ENCODE measurements at places on chromosomes 7 and 10.

DNA sequence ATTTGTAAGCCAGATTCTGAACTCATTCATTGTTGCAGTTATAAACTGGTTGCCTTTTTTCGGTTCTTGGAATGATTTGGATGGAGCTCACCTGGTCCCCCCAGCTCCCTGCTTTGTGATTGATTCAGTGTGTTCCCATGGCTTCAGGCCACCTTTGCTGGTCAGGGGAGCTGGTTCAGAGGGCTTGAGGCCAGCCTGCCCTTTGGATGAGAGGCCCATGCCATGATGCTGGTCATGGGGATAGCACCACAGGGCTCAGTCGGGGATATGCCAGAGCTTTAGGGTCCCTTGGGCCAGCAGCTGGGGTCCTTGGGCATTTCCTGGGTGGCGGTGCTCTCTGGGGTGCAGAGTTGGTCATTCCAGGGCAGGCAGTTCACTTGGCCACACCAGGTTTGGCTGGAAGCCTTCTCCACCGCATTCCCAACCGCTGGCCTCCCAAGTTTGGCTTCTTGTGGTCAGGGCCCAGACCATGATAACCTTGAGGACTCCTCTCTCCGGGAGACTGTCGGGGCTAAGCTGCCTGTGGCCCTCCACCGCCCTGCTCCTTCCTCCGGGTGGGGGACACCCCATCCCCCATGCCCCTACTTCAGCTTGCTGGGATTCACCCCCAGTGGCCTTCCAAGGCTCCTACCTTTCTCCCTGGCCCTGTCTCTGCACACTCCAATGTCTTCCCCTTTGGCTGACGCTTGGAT is 65.1 kb downstream of the MGMT start:
- DNase-seq: no peak

DNA sequence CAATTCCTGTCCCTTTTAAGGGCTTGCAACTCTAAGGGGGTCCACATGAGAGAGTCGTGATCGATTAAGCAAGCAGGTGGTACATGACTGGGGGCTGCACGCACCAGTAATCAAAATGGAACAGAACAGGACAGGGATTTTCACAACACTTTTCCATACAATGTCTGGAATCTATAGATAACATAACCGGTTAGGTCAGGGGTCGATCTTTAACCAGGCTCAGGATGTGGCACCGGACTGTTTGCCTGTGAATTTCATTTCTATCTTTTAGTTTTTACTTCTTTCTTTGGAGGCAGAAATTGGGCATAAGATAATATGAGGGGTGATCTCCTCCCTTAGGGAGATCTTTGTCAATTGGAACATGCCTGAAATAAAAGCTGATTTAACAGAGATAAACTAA is 370.1 kb downstream of the IPMK start:
- DNase-seq: no peak

DNA sequence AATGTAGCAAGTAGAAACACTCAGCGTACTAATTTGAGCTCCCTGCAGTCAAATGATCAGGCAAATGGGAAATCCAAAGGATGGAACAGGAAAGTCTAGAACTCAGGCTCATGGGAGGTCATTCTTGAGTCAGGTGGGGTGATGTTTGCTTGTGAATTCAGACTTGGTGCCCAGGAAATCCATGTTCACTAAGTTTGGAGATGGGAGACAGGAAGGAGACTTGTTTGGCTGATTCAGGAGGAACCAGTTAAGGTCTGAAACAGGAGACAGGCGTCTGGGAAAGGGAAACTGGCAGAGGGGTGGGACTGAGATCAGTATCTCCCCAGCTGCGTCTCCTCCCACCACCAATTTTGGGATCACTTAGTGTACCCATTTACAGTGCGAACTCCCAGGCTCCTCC is 38.4 kb upstream of the ZNF438 start:
- DNase-seq: no peak

GRCh38 chr10:15220445-15220844 is 52.0 kb upstream of the NMT2 start:
- DNase-seq: no peak

DNA sequence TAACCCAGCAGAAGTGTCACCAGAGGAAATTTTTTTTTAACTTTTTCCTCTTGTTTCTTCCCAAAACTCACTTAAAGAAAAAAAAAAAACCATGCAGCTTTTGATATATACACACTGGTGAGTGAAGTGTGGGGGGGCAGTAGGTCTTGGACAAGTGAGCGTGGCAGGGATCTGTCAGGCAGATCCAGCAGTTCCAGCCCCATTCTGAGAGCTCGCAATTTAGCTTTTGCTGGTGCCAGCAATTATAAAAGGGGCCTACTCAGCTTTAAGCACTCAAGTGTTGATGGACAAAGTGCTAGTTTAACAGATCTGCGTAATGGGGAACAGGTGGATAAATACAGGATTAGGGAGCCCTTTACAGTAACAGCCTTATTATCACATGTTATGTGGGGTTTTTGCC is 619.2 kb upstream of the GALNT17 start:
- DNase-seq: no peak

GRCh38 chr10:62308101-62308500 is 39.5 kb upstream of the RTKN2 start:
- DNase-seq: no peak

GRCh38 chr10:119537953-119538630 is 4.4 kb downstream of the RGS10 start:
- DNase-seq: no peak

DNA sequence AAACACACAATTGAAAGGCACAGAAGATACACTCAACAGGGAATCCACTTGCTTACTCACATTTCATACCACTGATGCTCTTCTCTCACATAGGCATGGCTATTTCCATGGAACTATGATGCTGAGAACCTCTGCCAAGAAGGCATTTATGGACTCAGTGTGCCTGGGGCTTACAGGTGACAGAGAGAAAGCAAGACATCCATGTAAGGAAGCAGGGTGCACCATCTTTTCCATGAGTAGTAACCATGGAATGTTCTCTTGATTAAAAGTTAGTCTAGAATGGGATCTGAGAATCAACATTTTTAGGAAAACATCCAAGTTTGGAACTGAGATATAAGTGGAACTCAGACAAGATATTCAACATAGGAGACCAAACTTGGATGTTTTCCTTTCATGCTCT is 52.5 kb upstream of the MACC1 start:
- DNase-seq: no peak

- no peak for DNase-seq
Measured at GRCh38 chr10:114767101-114767985, 54.2 kb upstream of the FHIP2A start.

DNA sequence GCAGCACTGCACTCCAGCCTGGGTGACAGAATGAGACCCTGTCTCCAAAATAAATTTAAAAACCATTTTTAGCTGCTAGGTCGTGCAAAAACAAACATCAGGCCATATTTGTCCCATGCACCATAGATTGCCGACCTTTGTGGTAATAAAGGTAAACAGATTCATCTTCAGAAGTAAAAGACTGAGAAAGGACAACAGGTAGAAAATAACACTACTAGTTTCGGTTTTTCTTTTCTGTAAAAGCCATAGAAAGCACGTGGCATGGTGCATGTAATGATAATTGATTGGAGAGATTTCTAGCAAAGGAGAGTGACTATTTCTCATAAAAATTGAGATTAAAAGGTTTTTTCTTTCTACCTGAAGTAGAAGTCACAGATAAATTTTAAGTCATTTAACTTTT is 93.9 kb downstream of the DNAH11 start:
- DNase-seq: no peak

GRCh38 chr7:90595801-90596670 is at the start of gene CDK14:
Gene CDK14, plus strand, starts transcription at chr7:90596321. Its CDS starts 307 bp downstream, at chr7:90596628.
- peak; percentile 12 for DNase-seq

DNA sequence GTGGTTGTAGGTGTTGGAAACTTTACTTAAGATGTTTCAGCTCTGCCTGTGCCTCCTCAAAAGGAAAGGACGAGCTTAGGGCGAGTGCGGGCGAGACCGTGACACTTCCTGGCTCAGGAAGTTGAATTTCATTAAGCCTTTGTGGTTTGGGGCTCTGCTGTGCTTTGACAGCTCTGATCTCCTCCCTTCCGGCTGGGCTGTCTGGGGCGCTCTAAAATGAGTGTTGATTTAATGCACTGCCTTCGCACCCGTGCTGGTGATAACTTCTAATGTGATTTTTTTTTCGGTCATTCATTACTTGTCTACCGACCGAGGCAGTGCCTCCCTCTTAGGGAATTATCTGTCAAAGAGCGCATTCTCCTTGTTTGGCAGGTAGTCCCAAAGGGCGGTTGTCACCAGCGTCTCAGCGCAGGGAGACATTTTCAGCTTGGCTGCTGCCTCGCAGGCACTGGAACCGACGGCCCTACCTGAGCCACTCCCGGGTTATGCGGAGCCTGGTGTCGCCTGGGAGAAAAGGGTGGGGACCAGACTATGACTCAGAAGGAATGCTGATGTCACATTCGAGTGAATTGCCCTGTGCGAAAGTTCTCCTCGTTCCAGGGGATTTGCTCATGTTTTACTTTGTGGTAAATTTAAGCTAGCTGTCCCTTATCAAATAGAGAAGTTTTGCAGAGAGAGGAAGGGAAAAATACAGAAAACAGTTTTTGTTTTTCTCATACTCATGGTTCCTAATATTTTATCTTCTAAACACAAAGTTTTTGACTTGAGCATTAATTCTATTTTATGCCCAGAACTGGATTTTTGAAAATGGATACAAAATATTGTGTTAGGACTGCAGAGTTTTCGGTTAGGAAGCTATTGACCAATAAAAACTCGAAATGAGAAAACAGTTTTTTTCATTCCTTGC is 920 bp downstream of the TES start:
- no peak for DNase-seq

GRCh38 chr10:12969951-12970350 is 31.6 kb downstream of the CCDC3 start:
- DNase-seq: no peak
